ENCODE measurements at places on chromosomes 4 and X.

DNA sequence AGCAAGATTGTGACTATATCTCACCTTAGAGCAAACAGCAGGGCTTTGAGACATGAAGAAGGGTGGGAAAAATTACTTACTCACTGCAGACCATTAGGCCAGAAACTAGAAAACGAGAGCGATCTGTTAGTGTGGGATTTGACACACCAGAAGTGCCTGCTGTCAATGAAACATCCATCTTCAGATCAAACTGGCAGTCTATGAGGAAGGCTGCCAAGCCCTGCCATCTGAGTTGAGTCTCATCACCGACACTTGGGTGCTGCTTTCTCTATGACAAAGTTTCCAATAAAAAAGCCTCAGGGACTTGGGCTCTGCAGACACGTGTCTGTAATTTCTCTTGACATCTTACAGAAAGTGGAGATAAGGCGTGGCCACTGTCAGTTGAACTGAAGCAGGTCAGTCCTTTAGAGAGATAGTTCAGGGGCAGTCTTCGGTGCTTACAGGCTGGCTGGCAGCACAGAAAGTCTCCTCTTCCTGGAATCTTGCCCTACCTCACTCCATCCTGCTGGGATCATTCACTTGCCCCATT lies 40.1 kb upstream of the LDB2 start:
- DNase-seq: no peak

DNA sequence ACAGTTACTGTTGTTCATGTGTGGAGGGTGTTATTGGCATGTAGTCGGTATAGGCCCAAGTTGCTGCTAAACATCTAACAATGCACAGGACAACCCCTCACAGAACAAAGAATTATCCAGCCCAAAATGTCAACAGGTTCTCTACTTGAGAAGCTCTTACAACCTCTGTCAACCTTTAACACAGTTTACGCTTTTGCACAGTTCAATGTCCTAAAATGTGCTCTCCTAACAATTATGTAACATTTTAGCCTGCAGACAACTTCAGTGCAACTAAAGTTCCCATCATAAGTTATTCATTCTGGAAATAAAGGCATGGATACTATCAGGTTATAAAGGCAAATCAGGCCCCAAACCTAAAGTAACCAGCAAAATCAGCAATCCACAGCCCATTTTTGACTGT lies 66.2 kb downstream of the ASB9 start:
- no peak for DNase-seq

DNA sequence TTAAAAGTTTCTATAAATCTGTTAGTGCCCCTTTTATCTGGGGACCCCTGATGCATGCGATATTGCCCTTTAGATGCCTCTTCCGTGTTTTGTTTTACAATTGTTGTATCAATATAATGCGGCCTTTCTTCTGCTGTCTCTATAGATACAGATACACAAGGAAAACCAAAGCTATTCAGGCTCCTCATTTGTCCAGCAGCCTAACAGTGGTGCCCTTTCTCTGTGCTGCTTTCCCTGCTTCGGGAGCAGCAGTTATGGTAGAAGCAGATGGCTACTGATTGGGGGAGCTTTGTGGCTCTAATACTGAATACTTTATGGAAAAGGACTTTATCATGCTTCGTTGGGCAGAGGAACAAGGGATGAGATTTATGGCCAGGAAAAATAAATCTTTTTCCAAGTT lies 10.6 kb upstream of the PRDM8 start:
- DNase-seq: no peak

DNA sequence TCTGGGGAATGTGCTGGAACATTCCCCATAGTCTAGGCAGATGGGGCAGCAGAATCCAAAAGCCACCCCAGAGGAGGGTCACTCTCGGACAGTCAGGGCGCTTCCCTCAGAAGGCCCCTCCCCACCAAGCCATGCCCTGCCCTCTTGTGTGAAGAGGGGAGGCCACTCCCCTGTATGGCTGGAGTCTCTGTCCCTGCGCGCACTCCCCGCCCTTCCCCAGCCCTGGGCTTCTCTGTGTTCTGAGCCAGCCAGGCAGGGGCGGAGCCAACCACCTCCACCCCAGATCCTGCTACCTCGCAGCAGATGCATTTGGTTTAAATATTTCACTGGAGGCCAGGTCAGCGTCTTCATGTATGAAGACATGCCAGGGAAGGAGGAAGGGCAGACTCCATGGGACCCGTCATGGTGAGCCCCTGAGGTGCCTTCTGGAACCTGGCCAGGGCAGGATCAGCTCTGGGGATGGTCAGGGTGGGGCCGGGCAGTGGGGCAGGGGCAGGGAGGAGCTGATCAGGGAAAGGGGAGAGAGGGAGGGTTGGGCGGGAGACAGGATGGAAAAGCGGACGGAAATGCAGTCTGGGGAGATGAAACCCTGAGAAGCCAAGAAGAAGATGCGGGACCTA lies 107.3 kb downstream of the ADRA2C start:
- no peak for DNase-seq

DNA sequence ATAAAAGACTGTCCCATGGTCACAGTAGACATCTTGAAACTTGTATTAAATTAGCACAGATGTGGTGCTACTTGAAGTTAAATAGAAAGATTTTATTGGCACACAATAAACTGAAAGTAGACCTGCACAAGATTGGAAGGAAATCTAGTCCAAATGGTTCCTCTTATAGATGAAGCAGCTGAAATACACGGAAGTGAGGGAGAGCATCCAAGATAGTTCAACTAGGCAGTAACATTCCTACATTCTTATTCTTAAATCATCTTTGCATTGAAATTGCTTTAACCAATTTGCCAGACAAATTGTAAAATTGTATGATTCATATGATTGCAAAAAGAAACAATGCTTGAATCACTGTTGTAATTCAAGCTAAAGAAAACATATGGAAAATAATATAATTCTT lies 87.6 kb upstream of the VCX3B start:
- DNase-seq: no peak

All from activated CD8-positive, alpha-beta memory T cell treated with anti-CD3 and anti-CD28 coated beads for 24 hours (primary cell).